ENCODE measurements at places on chromosomes 1 and 21. TPM values are rescaled to one million over a fixed set of nuclear protein-coding genes. Genes with fewer than 3 reads are reported as not detected.

DNA sequence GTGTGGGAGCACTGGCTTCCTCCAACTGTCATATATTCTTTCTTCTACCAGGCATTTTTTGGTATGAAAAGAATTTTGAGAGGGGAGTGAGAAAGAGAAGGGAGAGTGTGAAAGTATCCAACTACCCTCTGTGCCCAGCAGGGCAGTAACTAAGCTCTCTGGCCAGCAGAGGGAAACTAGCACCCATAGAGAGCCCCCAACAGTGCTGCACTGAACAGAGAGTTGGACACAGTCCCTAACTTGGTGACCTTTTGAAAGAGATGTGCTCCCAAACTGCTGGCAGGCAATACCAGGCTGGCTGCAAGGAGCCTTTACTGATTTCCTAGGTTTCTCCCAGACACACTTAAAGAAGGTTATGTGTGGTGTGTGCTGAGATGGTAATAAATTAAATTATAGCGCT lies 118.8 kb upstream of the PBX1 start:
- peak; percentile 59 for DNase-seq

CYP2J2 gene
- total RNA-seq = 0.53 TPM

GRCh38 chr1:177902266-177902665 lies 67.6 kb downstream of the SEC16B start:
- no peak for DNase-seq

- no peak for DNase-seq
Measured at GRCh38 chr1:85137660-85138059, 63.2 kb downstream of the SYDE2 start.

DNA sequence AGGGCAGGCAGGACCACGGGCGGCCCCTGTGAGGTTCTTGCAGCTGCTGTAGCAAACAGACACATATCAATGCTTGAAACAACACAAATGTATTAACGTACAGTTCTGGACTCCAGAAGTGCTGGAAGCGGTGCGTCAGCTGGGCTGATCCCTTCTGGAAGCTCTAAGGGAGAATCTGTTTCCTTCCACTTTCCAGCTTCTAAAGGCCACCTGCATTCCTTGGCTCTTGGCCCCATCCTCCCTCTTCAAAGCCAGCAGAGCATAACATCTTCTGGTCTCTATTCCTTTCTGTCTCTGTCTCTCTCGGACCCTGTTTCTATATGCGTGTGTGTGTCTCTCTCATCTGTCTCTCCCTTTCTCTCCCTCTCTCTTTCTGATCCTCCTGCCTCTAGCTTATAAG lies 102.3 kb downstream of the SPSB1 start:
- no peak for DNase-seq

DNA sequence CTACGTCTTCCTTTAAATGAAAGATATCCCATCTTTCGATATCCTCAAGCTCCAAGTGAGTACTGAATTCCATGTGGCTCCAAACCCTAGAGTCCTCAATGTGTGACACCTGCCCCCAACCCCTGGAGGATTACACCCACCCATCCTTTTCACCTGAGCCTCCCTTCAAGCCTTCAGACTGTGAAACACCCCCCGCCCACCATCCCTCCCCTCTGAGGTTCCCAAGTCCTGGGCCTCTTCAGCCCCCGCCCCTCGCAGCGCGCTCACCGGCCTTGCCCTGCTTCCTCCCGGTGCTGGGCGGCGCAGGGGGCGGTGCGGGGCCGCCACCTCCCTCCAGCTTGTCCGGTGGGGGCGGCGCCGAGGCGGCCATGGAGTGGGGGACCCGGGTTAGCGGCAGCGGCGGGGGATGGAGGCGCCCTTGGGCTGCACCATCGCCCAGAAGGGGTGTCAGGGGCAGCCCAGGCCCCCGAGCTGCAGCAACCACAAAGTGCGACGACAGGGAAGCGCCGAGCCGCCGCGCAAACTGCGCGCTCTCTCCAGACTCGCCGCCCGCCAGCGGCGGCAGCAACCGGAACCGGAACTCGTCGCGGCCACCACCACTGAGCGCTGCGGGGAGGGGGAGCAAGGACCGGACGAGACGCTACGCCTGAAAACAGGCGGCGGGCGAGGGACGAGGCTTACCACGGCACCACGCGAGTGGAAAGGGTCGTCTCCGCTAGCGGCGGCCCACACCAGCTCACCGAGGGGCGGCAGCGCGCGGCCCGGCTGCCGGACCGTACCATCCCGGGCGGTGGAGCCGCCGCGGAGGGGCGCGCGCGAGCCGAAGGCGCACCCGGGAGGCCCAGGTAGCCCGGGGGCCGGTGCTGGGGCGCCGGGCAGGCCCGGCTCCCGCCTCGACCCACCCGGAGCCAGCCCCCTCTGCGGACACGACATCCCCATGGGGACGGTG lies at the start of gene PYGO2:
Gene PYGO2 (minus strand): TSS at position 576 of the 949 bp plus-strand sequence. CDS start 206 bp downstream, at position 370.
- DNase-seq = peak; percentile 93

DNA sequence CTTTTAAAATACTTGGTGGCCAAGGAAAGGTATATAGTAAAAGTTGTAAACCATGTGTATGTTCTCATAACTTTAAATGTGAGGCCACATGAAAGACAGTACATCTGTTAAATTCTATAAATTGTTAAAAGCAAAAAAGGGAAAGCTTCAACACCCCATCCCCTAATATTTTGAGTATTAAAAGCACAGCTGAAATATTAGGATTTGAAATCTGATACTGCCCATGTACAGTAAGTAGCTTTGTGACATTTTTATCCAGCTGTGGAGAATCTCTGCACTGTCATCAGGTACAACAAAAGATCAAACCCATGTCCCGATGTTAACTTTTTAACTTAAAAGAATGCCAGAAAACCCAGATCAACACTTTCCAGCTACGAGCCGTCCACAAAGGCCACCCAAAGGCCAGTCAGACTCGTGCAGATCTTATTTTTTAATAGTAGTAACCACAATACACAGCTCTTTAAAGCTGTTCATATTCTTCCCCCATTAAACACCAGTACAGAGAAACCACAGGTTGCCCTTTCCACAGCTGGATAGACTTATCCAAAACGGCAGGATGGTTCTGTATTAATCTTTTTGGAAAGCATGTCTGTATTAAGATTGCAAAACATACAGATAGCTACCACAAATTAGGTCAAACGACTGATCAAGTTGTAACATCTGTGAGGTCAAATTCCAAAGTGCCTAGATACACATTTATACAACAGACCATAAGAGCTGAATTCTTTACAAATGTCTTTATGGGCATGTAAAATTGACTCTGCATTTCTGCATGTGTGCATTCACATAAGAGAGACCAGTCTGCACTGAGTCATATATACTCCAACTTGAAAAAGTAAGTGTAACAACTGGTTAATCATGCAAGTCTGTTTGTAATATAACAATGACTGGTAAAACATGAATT lies 5.2 kb downstream of the IRF2BP2 start:
- no peak for DNase-seq

Measured in endodermal cell (in vitro differentiated cells).